ENCODE measurements at places on chromosomes 5 and 9.

- no peak for DNase-seq
These were observed 42.0 kb upstream of the LVRN start for GRCh38 chr5:115920171-115920725.

DNA sequence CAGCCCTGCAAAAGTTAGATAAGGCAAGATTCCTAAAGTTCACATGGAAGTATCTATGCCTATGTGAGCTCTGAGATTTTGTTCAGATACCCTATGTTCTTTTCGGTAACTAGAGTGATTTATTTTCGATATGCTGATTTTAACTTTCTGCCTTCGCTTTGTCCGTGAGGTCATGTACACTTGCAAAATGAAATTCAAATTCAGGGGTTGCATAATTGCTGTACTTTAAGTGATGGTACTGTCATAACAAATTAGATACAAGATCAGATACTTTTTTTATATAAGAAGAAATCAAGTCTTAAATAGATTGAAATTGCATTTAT is 350 bp upstream of the ECPAS start:
- DNase-seq = no peak

DNA sequence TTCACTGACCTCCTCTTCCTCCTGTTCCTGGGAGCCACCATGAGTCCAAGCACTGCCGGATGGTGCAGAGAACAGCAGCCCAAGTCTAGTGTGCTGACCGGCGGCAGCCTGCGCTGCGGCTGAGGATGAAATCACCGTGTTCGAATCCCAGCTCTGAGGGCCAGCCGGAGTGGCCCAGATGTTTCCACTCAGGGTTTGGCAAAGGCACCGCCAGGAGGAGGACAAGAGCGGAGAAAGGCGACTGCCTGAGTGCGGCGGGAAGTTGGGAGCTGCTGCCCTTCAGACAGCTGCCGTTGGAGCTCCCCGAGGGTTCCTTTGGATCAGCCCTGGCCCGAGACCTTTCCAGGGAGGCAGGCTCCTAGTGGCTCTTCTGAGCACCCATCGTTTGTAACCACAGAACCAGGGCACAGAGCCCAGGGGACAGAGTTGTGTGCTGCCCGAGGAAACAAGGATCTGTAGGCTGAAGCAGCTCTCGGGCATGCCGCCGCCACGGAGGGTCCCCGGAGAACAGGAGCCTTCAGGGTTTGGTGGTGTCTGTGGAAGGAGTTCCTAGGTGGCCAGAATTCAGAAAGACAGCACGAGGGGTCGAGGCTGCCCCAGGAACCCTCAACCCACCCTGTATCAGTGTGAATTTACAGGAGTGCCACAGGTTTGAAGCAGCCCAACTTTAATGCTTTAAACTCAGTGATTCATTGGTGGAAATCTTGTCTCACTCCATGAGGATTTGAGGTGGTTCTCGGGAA is 115.6 kb upstream of the COL5A1 start:
- DNase-seq = no peak

GRCh38 chr9:12766357-12766756 is 8.5 kb upstream of the LURAP1L start:
- no peak for DNase-seq

- DNase-seq = no peak
These were observed 221.5 kb upstream of the HAPLN1 start for GRCh38 chr5:83942155-83942554.

- DNase-seq = no peak
These were observed 5.1 kb upstream of the AHRR start for GRCh38 chr5:316210-317085.

DNA sequence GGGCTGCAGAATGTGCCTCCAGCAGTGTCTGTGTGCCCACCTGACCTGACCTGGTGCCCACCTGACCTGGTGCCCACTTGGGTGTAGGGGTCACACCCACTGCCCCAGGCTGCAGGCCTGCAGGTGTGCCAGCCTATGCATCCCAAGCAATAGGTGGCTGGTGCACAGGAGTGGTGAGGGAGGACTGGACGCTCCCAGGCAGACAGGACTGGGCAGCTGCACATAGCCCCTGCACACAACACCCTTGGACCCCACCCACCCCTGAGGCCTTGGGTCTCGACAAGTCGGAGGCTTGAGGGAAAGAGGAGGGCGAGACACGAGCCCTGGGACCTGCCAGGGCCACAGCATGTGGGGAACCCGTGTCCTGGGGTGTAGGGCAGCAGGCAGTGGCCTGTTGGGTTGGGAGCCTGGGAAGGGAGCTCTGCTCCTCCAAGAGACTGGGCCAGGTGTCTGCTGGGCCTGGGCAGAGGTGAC is 10.8 kb upstream of the NRARP start:
- no peak for DNase-seq

GRCh38 chr9:18668944-18669343 is 195.0 kb downstream of the ADAMTSL1 start:
- no peak for DNase-seq

DNA sequence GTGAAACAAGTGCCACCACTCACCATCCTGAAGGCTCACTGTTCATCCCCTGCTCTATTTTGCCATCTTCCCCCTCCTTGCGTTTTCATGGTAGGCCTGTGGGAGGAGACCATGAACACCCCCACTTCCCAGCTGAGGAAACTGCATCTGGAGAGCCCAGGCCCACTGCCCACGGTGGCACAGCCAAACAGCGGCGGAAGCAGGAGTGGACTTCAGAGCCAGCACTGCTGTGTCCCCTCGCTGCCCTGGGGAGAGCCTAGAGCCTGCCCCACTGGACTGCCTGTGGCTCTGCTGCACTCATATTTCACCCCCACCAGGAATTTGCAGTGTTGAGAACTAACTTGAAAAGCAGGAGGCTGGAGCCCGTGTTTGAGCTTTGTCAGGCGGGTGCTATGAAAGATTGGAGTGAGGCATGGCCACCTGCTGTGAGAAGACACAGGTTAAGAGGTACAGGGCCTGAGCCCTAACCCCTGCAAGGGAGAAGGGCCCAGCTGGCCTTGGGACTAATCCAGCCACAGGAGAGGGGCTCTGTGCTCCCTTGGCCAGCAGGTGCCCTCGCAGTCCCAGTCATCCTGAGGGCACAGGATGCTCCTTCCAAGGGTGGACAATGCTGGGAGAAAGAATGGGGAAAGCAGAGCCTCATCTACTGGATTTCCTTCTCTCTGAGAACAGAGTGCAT is 79.0 kb downstream of the MACROH2A1 start:
- no peak for DNase-seq

DNA sequence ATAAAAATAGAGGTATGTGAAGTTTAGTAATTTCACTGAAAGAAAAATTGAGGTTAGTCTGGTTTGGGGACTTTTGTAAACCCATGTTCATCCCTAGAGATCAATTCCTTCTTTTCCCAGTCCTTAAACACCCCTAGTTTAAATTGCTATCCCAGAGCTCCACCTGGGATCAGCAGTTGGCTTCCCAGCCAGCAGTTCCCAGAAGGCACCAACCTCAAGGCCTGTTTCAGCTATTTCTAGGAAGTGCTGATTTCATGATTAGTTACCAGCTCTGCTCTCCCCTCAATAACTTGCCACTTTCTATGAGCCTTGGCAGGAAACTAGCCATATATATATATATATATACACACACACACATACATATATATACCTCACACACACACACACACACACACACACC is 30.5 kb downstream of the EPB41L4B start:
- no peak for DNase-seq

- no peak for DNase-seq
These were observed 4.7 kb upstream of the TOR2A start for GRCh38 chr9:127739614-127740330.

DNA sequence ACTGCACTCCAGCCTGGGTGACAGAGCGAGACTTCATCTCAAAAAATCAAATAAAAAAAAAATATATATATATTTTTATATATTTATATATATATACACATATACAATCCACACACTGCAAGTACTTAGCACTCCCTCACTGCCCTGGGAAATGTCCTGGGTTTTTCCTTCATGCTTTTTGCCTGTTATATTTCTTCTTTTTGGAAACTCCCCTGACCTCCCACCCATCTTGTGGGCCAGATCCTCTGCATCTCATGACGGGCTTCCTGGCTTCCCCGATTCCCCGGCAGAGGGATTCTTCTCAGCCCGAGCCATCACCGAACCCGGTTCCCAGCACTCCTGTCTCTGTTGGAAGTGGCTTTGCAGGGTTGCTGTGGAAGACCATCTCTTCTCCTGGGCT is 39.5 kb upstream of the NCS1 start:
- no peak for DNase-seq

DNA sequence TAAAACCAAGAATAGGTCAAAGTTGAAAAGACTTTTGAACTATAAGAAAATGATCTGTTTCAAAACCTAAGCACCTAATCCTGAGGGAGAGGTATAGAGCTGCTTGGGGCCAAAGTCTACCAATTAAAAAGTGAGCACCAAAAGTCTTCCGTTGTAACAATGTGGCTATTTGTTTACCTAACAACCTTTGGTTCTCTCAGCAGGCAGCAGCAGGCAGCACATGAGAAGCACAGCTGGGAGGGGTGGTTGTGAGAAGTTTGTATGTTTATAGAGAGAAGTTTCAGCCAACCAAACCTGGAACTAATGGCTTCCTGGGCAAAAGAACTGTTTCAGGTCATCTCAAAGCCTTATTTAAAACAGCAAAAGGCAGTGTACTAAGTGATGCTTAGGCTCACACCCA is 59.8 kb upstream of the TBC1D9B start:
- peak; percentile 80 for DNase-seq

DNA sequence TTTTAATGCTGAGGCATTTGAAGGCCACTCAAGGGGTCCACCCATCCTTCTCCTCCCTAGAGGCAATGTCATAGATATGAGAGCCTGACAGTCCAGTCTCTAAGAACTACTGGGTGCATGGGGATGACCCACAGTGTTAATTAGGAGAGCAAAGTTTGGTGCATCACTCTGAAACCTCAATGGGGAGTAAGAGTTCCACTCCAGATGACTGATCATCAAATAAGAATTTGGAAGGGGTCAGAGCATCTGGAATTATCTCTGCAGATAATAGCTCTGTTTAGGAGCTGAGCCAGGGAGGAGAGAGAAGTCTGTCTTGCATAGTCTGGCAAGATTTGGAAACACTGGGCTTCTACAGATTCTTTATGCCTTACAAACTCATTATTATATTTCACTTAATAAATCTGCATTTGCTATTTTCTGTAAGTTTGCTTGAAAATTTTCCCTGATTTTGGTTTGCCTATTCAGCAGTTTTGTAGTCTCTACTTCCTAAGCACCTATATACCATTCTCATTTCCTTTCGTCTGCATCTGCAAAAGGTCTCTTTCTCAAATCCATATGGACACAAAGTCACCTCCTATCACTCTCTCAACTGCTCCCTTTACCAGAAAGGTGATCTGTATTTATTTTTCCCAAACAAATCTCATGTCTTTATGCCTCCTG is 27.7 kb downstream of the FGF10 start:
- no peak for DNase-seq

- no peak for DNase-seq
These were observed 28.4 kb downstream of the HSDL2 start for GRCh38 chr9:112408275-112408674.

DNA sequence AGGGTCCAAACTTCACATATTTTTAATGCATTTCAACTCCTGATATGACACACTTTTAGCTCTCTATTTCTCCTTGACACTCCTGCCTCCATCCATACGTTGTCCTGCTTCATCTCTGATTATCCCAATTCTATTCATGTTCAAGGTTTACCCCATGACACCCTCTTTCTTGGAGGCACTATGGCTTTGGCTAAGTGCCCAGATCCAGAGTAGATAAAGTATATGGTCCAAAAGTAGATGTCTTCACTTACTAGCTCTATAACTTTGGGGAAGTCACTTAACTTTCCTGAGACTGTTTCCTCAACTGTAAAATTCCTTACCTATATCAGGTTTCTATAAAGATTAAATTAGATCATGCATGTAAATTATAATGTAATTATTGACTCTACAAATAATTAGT is 36.1 kb downstream of the SLC22A5 start:
- DNase-seq = no peak

DNA sequence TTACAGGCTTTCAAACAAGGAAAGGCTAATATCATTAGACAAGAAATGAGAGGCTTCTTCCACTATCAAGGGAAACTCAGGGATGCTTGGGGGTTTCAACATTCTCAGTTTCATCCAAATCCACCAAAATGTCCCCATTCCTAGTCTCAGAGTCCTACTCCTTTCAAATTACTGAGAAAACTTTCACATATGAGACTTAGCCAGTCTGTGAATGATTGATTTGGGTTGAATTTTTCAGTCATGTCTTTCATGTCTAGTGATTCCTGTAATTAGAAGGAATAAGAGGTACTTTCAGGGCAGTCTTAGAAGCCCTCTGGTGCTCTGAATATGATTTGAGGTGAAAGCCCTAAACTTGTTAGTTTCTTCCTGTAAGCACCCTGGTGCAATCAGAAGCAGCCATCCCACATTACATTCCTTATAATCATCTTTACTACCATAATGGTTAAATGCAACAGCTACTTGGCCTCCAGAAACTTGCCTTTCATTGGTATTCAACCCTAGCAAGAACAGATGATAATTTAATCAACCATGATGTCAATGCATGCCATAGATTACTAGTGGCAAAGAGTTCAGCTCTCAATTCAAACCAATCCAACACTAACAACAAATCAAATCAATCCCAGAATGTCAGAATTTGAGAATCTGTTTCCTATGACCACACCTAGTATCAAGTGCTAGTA is 50.7 kb upstream of the RIC1 start:
- no peak for DNase-seq

GRCh38 chr9:74810200-74810599 is 77.5 kb downstream of the TRPM6 start:
- no peak for DNase-seq

GRCh38 chr5:136032564-136032963 is 3.8 kb downstream of the TGFBI start:
- DNase-seq = peak; percentile 56

DNA sequence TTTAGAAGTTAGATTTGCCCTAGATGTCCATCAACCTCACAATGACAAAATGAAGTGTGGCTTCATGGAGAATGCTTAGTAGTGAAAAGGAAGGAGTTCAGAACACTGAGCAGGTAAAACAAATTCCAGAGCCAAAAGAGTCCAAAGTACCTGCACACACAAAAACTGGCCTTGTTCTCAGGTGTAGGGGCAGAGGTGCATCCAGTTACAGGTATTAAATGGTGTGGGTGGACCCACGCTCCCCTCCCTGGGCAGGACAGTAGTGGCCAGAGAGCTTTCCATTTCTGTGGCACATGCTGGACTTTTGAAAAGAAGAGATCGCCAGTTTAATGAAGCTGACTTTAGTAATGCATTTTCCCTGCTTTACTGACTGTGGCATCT is 47.2 kb downstream of the SECISBP2 start:
- no peak for DNase-seq
